NCI-H510A (cell line): ENCODE measurements at places on chromosomes 2 and 18.

GRCh38 chr2:32772638-32773447 is 145.0 kb downstream of the TTC27 start:
- DNase-seq: no peak

GRCh38 chr2:41879235-41879916 is 168.4 kb upstream of the PKDCC start:
- peak; percentile 51 for DNase-seq

- DNase-seq: no peak
Measured at GRCh38 chr18:29071869-29072268, 894.9 kb upstream of the CDH2 start.

DNA sequence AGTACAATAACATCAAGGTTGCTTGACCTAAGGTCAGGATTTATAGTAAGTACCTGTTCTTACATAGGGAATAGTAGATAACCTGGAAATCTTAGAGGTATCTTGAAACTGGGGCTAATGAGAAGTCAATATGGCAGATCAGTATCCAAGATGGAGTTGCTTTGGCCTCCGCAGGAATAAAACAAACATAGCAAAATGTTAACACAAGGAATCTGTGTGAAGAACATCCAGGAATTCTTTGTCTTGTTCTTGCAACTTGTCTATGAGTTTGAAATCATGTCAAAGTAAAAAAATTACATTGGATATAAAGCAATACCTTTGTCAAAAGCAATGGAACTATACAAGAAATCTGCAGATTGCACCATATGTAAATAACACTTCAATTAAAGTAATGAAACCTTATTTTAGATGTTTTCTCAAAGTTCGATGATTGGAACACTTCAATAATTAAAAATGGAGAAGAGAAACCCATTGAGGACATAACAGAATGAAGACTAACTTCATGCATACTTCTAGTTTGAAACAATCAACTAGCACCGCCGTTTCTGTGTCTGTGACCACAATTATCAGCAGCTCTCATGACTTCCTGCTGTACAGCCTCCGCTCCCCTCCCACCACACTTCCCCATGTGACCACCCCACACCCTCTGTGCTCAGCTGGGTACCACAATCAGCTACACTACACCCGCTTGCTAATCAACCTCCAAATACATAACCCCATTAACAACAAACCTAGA is 27.6 kb downstream of the C2orf76 start:
- no peak for DNase-seq

GRCh38 chr2:105504459-105504858 is 105.6 kb upstream of the FHL2 start:
- DNase-seq: no peak

- DNase-seq: no peak
Measured at GRCh38 chr2:17311771-17312511, 206.3 kb downstream of the RAD51AP2 start.

DNA sequence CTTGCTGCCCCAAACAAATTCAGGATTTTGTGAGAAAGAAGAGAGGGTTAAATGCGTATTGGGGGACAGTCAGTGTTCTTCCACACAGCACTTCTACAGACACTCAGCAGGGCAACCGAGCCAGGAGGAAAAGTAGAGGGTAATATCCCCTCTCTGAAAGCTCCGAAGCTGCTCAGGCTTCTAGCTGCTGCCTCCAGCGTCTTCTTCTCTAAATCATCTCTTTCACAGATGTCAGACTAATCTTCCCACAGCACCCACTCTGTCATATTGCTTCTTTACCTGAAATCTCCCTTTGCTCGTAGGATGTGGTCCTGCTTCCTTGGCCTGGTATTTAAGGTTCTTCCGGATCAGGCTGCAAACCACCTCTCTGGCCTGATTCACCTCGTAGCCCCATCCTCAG is 117.6 kb upstream of the HAAO start:
- no peak for DNase-seq

GRCh38 chr18:55095584-55095983 is 136.3 kb upstream of the CCDC68 start:
- DNase-seq: peak; percentile 38

- no peak for DNase-seq
Measured at GRCh38 chr18:55261253-55261652, 302.0 kb upstream of the CCDC68 start.

GRCh38 chr2:61135510-61135909 is 26.5 kb upstream of the C2orf74 start:
- no peak for DNase-seq

- DNase-seq: no peak
Measured at GRCh38 chr2:205970348-205970747, 115.6 kb downstream of the INO80D start.

DNA sequence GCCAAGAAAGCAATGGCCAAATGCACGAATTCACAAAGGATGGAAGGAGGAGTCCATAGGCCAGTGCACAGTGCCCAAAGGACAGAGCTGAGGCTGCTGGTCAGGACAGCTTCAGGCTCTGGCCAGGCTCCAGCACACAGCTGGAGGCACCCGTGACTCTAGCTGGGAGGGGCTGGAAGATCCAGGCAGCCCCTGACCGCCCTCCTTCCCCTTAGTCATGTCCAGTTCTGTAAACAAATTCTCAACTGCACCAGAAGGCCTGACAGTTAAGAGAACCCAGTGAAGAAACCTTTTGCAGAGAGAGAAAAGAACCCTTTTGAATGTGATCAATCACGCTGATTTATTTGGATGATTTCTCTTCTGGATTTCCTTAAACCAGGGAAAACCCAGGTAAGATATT is 7.7 kb upstream of the YWHAQ start:
- DNase-seq: no peak

- peak; percentile 18 for DNase-seq
Measured at GRCh38 chr2:110674620-110675555, 3.0 kb downstream of the BUB1 start.

GRCh38 chr2:68889500-68889899 is 18.3 kb upstream of the BMP10 start:
- no peak for DNase-seq

- no peak for DNase-seq
Measured at GRCh38 chr2:11819235-11819729, 72.8 kb downstream of the LPIN1 start.

DNA sequence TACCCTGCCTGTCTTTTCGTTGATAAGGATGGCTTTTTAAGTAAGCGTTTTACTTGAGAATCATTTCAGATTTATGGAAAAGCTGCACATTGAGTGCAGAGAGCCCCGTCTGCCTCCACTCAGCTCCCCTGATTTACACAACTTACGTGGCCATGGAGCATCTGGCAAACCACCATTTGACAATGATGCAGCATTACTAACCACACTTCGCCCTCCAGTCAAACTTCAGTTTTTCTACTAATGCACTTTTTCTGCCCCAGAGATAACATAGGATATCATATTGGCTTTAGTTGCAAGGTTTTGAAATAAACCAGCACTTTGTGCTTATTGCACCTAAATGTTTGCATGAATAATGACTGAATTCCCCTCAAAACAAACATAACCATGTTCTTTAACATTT is 165.1 kb upstream of the TPO start:
- DNase-seq: no peak

GRCh38 chr2:47767497-47767844 is 15.5 kb upstream of the MSH6 start:
- no peak for DNase-seq

DNA sequence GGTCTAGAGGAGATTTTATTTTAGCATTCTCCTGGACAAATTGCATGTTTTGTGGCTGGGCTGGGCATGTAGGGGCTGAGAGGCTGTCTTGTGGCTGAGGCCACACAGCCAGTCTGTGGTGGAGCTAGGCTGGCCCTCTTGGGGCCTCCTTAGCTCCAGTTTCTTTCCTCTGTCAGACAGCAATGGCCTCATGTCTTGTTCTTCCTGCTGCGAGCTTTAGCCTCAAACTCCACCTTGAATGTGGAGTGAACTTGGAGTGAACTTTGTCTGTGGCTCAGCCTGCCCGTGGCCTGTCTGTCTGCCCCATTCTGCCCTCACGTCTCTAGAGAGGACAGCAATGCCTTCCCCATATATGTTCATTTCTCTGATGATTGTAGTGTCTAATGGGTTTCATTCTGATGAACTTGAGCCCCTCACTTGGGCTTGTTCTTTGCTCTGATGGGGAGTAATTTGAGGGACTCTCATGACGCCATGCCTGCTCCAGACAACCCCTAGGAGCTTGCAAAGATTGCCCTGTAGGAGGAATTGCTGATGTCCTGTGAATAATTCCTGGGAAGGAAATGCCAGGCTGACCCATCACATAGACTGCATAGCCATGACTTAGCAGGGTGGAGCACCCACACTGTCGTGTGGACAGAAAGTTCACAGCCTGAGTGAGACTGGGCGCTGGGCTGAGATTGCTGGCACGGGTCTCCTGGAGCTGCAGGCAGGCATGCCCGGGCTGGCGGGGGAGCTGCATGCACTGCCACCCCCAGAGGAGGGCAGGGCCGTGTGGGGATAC is 42.6 kb downstream of the ASAP2 start:
- no peak for DNase-seq

DNA sequence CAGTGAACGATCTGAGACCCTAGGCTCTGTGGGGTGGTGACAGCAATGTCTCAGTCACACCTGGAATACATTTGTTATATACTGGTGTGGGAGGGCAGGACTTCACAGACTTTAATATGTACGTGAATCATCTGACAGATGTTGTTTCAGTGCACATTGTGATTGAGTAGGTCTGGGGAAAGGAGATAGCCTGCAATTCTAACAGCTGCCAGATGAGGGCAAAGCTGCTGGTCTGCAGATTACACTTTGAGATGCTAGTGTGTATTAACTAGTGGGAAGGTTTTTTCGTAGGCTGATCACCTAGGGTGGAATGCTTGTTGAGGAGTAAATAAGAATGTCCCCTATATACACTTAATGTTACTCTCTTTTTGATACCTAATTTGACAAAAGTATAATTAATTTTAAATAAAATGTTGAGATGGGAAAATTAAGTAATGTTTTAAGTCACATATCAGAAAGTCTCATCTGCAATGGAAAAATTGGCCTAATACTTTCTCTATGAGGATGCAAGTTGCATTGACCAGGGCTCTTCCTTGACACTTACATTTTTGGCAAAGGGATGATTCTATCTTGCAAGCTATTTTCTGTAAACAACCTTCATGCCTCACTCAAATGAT is 496.9 kb upstream of the HNMT start:
- DNase-seq: peak; percentile 27

- DNase-seq: no peak
Measured at GRCh38 chr2:98269274-98269673, 77.0 kb upstream of the CNGA3 start.

DNA sequence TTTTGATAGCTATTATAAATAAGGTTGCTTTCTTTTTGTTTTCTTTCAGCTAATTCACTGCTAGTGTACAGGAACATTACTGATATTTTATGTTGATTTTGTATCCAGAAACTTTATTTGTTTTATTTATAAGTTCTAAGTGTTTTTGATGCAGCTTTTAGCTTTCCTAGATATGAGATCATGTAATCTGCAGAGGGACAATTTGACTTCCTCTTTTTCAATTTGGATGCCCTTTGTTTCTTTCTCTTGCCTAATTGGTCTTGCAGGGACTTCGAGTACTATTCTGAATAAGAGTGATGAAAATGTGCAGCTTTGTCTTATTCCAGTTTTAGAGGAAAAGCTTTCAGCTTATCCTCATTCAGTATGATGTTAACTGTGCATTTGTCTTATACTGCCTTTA is 643.4 kb upstream of the CDH2 start:
- DNase-seq: no peak

DNA sequence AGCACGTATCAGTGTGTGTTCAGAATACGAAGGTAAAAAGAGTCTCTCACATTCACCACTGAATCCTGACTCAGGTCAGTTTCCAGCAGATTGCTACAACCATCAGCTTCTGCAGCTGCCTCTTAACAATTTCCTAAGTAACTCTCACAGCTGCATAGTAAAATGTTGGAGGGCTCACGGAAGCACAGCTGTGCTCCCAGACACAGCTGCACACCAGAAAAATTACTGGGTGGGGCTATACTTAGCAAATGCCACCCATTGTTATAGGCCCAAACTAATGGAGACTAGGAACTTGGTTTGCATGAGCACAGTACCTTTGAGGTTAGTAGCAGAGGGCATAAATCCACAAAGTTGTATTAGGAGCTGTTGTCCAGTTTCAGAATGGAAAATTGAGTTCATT is 153.9 kb upstream of the ERBB4 start:
- no peak for DNase-seq

DNA sequence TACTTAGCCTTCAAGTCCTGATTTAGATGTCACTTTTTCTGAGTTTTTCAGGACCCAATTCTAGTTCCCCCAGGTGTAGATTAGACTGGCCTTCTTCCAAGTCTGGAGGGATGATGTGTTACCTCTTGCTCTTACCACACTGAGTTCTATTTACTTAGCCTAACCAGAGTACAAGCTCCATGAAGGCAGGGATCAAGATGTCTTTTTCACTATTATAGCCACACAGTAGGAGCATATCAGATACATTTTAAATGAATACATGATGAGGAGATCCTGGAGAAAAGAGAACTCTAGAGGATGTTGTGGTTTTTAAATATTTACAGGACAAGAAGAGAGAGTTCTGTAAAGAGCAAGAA is 30.3 kb downstream of the TMEM87B start:
- no peak for DNase-seq

DNA sequence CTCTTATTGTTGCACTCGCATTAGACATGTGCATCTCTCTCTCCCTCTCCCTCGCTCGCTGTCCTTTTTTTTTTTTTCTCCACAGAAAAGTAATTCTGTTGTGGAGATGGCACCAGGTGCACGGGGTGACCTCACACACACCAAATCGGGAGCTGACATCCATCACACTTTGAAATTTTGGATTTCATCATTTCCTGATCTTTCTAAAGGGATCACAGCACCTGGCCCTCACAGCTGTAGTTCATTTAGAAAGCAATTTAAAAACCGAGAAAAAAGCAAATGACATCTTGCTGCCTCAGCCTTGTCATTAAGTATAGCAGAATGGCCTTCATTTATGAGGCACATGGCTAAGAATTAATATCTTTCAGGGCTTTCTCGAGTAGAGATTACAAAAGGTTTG is 717.2 kb downstream of the RNF144A start:
- no peak for DNase-seq

GRCh38 chr2:70431716-70432347 is 121.8 kb downstream of the TGFA start:
- no peak for DNase-seq

DNA sequence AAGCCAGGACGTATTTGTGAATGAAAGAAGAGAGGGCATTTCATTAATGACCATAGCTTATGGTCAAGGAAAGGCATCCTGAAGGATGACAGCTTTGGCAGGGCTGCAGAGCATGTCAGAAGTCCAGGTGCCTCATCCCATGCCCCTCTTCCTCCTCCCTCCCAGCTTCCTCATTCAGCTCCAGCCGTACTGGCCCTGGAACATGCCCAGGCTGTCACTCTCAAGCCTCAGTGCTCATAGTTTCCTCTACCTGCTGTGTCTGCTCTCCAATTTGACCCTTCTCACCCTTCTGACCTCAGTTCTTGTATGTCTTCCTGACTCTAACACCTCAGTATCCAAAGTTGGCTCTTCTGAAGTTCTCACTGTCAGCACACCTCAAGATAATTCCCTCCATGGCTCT is 695.8 kb upstream of the HS6ST1 start:
- no peak for DNase-seq
